Activated naive CD4-positive, alpha-beta T cell (primary cell): ENCODE measurements at places on chromosomes 7 and 10.

- DNase-seq: no peak
Observed at GRCh38 chr10:22742678-22743077, 28.3 kb upstream of the PIP4K2A start.

- DNase-seq: no peak
Observed at GRCh38 chr10:47261121-47261520, 38.9 kb upstream of the GDF10 start.

DNA sequence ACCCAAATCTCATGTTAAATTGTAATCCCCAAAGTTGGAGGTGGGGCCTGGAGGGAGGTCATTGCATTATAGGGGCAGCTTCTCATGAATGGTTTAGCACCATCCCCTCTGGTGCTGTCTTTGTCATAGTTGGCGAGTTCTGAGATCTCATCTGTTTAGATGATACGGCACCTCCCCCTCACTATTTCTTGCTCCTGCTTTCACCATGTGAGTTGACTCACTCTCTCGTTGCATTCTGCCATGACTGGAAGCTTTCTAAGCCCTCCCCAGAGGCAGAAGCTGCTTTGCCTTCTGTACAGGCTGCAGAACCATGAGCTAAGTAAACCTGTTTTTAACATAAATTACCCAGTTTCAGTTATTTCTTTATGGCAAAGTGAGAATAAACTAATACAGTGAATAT, 18.9 kb upstream of the ZNF138 start:
- no peak for DNase-seq

DNA sequence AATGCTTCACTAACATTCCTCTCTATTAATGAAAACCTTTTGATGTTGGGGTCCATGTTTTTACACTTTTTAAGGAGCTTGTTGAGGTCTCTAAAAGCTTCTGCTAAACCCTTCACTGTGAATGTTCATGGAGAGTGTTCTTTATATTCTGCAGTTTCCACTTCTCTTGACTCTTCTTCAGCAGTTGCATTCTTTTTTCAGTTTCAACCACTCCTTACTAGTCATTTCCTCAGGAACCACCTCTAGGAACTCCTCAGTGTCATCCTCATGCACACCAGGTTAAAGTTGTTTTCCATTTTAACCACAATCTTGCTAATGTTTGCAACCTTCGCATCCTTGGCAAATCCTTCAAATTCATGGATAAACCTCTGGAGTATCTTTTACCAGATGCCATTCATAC, 821.6 kb downstream of the ANKRD7 start:
- DNase-seq: no peak

- no peak for DNase-seq
Observed at GRCh38 chr7:48105045-48105444, 16.0 kb downstream of the UPP1 start.

GRCh38 chr7:2154121-2154520, 78.6 kb downstream of the MAD1L1 start:
- no peak for DNase-seq

GRCh38 chr10:36808625-36809362, 316.6 kb upstream of the ANKRD30A start:
- DNase-seq: no peak

DNA sequence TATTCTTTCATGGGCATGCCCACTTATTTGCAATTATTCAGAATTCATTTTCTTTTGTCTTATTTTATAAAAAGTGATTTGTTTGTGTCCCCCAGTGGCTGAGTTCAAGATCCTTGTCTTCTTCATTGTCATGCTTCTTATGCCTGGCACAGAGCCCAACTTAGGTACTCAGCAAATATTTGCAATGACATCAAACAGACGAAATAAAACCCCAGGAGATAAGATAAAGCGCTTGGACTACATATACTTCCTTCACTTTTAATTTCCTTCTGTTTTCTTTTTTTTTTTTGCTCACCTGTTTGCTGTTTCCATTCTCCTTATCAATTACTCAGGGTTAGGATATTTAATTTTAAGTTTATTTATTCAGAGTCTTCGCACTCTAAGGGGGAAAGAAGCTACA, 225.0 kb downstream of the SDHAF3 start:
- no peak for DNase-seq

DNA sequence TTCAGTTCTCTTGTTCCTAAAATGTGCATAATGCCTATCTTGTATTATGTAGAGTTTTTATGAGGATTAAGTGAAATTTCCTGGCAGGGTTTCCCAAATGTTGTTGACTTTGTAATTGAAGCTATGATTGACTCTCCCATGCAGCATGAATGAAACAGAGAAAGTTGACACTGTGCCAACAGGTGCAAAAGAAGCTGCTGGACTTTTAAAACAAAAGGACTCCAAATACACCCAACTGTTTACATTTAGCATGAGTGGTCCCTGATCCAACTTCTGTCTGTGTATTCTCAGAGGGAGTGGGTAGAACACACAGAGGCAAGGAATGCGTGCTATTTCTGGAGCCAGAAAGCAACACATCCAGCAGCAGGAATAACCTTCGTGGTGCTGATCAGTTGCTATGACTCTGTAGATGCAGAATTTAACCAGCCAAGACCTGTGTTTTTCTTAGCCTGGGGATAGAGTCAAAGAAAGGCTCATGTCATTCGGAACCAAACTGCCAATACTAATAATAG, 14.4 kb upstream of the RBM20 start:
- no peak for DNase-seq
